ENCODE measurements at places on chromosomes 11 and 22. TPM values are rescaled to one million over a fixed set of nuclear protein-coding genes. Genes with fewer than 3 reads are reported as not detected.

The CARD18 gene
- total RNA-seq: not detected

- no peak for DNase-seq
These were observed 1045.8 kb downstream of the TBC1D22A start for GRCh38 chr22:47808236-47808635.

The PLCB3 gene
- 15.6 TPM for total RNA-seq

The UCP3 gene
- total RNA-seq: not detected

- peak; percentile 26 for DNase-seq
These were observed 36.3 kb upstream of the CARS1 start for GRCh38 chr11:3093281-3094191.

DNA sequence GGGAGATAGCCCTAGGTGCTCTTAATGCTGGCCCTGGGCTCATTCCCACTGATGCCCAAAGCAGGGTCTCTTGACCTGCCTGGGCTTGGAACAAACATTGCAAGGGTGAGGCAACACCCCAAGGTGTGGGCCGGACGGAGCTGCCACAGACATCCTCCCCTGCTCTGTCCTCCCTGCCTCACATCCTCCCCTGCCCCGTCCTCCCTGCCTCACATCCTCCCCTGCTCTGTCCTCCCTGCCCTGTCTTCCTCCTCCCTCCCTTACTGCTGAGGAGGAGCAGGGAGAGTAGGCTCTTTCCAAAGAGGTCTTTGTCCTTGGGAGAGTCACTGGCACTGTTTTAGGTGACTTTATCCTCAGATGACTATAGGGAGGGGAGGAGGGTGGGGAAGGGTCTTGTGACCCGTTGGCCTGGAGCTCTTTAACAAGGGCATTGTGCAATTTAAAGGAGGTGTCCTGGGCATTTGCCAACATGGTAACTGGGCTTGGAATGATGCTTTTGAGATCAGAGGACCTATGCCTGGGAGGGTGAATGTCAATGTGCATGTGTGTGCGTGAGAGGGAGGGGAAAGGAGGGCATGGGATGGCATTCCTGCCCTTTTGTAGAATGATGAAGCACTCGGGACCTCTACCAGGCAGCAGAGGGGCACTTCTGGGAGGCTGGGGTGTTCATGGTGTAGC lies 700 bp downstream of the FAM180B start:
- DNase-seq: no peak

GRCh38 chr11:10387206-10388083 lies 67.6 kb upstream of the AMPD3 start:
- DNase-seq: no peak

GRCh38 chr11:74332291-74332690 lies 20.9 kb upstream of the P4HA3 start:
- DNase-seq: no peak

DNA sequence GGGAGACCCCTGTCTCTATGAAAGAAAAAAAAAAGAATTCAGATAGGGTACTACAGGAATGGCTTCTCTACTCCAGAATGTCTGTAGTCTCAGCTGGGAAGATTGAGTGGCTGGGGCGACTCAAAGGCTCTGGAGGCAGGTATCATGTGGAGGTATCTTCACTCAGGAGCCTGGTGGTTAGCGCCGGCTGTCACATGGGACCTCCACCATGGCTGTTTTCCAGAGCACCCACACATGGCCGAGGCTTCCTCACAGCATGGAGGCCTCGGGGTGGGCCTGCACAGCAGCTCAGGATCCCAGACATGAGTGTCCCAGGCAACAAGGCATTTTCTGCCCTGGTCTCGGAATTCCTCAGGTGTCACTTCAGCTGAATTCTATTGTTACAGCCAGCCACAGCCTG lies 10.1 kb downstream of the RPS13 start:
- no peak for DNase-seq

DNA sequence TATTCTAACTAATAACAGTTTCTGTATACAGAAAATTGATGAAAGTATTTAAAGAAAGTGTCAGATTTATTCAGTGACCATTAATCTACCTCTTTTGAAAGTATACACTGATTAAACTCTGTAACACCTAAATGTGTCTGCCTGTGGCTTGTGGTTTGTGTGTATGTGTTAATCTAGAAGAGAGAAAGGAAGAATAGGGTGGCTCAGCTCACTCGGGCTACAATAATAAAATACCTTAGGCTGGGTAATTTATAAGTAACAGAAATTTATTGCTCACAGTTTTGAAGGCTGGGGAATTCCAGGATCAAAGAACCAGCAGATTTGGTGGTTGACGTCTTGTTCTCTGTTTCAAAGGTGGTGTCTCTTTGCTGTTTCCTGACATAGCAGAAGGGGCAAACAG lies 13.6 kb upstream of the OR5AS1 start:
- DNase-seq: no peak

DNA sequence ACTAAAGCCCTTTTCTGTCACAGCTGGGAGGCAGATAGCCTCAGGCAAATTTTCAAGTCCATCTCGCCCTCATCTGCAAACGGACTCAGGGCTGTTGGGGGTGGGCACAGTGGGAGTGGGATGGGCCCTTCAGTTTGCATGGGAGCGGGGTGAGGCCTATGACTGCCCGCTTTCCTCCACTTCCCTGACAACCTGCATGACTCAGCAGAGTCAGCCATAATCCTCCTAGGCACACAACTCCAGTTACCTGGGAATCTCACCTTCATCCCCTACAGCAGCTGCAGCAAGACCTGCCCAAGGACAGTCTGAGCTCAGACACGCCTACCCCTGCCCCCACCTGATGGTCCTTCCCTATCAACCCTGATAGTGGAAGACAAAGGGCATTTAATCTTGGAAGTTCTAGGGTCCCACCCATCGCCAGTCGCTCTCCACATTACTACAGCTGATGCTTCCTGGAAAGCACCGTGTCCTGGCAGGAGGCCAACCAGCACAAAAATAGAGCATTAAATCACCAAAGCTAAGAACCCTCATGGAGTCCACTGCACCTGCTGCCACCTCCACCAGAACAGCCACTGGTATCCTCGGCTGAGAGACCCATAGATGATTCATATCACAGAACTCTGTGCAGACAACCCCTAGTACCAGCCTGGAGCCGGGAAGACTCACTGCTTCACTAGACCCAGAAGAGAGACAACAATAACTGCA lies 319.3 kb downstream of the DCDC1 start:
- DNase-seq: no peak

DNA sequence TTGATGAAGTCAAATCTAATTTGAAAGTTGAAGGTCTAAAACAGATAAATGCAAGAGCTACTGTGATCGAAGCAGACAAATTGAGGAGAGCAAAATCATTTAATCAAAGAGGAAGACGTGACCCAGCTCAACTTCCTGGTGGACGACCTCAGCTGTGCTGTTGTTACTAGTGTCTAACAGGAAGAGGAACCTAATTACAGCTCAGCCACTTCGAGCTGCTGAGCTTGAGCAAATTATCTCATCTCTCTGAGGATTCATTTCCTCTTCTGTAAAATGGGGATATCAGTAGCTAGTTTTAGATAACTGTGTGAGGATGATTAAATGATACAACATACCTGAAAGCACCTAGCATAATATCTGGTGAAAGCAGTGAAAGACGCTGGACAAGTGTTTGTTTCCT lies 48.6 kb upstream of the OLFML1 start:
- no peak for DNase-seq

DNA sequence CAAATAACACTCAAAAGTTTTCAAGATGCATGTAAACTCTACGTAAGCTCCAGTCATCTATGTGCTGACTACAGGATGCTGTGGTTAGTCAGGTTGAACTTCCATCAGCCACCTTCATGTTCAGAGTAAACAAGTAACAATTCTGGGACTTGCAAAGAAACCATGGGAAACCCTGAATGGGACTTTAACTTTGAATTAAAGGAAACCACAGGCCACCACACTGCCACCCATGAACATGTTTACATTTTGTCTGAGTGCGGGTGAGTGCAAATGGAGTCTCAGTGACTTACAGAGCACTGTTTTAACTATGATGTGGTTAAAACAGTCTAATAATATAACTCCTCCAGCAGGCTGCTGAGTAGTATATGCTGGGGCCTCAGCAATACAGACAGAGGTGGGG lies 12.9 kb upstream of the SYTL2 start:
- no peak for DNase-seq

- no peak for DNase-seq
These were observed 45.0 kb upstream of the APOA1 start for GRCh38 chr11:116882386-116882785.

The SPA17 gene
- 67.2 TPM for total RNA-seq

DNA sequence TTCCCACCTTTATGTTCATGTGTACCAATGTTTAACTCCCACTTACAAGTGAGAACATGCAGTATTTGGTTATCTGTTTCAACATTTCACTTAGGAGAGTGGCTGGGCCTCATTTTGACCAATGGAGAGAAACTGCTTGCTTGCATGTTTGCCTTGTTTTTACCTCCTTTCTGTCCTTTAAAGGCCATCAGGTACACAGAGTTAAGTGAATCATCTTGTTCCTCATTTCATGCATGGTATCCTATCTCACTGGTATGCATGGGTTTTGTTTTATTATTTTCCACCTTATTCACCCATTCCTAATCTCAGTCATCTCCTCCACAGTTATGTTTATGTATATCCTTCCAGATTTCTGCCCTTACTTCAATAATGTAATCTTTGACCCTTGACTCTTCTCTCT lies 101.0 kb downstream of the ELP4 start:
- no peak for DNase-seq

- no peak for DNase-seq
These were observed 55.1 kb upstream of the GRK3 start for GRCh38 chr22:25509374-25509791.

DNA sequence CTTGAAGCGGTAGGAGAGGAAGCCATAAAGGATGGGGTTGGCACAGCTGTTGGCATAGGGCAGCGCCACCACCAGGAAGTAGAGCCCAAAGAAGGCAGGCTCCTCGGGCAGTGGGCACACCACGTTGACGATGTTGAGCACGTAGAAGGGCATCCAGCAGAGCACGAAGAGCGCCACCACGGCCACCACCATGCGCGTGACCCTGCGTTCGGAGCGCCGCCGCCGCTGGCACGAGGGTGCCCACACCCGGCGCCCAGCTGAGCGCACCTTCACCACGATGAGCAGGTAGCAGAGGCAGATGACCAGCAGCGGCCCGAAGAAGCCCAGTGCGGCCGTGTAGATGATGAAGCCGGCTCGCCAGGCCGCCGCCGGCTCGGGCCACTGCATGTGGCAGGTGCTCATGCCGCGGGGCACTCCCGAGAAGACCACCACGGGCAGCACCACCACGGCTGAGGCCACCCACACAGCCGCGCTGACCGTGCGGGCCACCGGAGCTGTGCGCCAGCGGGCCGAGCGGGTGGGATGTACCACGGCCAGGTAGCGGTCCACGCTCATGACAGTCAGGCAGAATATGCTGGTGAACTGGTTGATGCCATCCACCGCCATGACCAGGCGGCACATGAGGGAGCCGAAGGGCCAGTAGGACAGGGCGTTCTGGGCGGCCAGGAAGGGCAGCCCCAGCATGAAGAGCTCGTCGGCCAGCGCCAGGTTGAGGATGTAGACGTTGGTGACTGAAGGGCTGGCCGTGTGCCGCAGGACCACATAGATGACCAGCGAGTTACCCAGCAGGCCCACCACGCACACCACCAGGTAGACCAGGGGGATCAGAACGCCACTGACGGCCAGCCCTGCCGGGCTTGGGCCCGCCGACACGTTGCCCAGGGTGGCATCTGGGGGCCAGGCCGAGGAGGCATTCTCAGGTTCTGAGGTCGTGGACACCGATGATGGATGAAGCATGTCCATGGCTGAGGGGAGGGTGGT lies 5.1 kb downstream of the SSTR3 start:
- no peak for DNase-seq

DNA sequence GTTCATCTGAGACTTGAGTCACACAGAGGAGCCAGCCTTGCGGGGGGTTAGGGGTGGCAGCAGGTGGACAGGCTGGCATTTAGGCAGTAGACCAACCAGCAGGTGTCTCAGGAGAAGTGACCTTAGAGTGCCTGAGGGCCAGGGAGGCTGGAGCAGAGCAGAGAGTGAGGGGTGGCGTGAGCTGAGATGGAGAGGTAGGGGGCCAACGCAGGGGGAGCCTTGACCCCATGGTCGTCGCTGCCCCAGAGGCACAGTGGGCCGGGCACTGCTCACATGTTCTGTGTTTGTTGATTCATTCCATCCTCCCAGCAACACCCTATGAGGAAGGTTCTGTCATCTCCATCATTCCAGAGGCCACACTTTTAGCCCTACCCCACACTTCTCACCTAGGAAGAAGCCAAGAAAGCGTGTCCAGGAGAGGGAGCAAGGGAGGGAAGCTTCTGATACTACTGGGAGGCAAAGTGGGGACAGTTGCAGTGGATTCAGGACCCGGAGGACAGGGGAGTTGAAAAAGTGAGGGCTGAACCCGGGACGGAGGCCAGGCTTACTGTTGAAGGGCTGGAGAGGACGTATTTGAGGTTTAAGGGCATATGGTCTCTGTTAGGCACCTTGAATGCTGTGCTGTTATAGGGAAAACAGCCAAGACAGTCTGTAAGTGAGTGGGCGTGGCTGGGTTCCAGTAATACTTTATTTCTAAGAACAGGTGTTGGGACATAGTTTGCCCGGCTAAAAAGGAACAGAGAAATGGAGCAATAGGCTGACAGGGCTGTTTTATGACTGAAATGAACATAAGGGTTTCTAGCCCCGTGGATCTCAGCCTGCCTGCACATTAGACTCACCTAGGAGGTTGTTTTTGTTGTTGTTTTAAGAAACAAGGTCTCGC lies 7.3 kb downstream of the SART1 start:
- DNase-seq: no peak

The ST14 gene
- total RNA-seq: 2.4 TPM

GRCh38 chr11:10436224-10436623 lies 18.8 kb upstream of the AMPD3 start:
- no peak for DNase-seq

DNA sequence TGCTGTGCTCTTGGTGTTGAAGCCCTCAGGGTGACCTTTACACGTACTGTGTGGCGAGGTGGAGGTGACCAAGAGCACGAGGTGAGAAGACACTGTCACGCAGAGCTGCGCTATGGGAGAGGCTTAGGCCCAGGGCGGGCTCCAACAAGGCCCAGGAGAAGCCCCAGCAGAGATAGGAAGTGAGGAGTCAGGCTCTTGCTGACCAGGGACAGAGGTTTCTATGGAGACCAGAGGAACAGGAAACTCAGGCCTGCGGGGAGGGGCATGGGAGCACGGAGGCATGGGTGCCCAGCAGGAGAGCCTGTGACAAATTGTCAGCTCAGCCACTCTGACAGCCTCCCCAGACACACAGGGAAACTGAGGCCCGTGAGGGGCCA lies 15.8 kb downstream of the DGKZ start:
- DNase-seq: no peak

The KCNQ1 gene
- total RNA-seq: 0.99 TPM

GRCh38 chr11:114082767-114083181 lies 23.3 kb downstream of the ZBTB16 start:
- no peak for DNase-seq

DNA sequence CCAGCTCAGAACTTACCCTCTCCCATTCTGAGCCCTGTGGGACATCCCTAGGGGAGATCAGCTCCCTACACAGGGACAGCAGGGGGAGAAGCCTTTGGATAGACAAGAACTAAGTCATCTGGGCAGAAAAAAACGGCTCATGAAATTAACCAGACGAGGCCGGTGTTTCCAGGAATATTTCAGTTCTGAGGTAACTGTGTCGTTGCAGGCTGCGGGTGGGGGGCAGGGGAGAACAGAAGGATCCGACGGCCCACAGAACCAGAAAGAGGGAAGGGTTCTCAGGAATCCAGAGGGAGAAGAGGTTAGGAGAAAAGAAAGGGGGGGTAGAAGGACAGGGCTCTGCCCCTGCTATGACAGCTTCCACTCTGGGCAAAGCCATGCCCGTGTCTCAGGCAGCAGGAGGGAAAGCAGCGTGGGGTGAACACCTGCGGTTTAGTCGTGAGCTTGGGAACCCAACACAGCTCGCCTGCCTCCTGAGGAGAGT lies 3.6 kb downstream of the CLCF1 start:
- DNase-seq: no peak

Measured in neural progenitor cell (in vitro differentiated cells).